Stimulated activated CD8-positive, alpha-beta memory T cell treated with anti-CD3 and anti-CD28 coated beads, Interleukin-12 subunit alpha, Interleukin-12 subunit beta, amount 100 ng/mL, for 4 hours (primary cell): ENCODE measurements at places on chromosomes 6 and 20.

DNA sequence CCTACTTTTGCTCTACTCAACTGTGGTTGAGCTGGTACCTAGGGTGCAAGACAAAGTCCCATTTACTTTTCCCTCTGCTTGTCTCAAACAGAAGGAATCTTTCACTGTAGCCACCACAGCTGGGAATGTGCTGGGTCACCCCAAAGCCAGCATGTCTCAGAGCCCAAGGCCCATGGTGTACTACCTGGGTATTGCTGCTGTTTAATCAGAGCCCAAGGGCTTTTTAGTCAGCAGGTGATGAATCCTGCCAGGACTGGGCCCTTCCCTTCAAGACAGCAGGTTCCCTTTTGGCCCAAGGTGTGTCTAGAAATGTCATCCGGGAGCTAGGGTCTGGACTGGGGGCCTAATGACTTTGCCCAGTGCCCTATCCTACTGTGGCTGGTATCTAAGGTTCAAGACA is 249.8 kb downstream of the HDGFL1 start:
- no peak for DNase-seq

- DNase-seq: no peak
These were observed 12.5 kb upstream of the RALGAPB start for GRCh38 chr20:38460040-38460623.

- no peak for DNase-seq
These were observed 64.9 kb downstream of the SLC24A3 start for GRCh38 chr20:19277381-19277780.

DNA sequence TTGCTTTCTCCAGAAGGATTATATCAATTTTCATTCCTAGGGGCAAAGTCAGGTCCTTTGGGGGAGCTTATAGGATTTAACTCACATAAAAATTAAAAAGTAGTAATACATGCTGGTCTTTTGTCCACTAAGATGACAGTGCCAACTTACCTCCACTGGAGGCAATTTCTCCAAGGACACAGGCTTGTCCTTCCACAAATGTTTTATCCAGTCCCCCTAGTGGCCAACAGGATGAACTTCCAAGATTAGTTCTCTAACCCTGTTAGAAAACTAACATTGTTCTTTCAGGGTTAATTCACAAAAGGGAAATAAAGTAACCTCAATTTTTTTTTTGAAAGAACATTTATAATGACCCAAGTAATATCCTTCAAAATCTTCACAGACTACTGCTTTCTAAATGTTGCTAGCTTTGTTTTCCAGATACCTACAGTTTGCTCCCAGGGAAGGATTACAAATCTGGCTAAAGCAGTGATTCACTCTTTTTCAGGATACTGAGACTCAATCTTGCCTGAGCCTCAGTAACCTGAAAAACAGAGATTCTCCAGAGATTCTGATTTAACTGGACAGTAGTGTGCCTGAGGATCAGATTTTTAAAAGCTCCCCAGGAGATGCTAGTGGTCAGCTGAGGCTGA is 31.7 kb upstream of the UBR2 start:
- no peak for DNase-seq

DNA sequence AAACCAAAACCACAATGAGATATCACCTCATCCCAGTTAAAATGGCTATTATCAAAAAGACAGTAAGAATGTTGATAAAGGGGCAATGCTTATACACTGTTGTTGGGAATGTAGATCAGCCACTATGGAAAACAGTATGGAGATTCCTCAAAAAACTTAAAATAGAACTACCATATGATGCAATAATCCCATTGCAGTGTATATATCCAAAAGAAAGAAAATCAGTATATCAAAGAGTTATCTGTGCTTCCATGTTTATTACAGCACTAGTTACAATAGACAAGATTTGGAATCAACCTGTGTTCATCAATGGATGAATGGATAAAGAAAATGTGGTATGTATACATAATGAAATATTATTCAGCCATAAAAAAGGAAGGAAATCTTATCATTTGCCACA is 3.5 kb upstream of the FABP7 start:
- no peak for DNase-seq

DNA sequence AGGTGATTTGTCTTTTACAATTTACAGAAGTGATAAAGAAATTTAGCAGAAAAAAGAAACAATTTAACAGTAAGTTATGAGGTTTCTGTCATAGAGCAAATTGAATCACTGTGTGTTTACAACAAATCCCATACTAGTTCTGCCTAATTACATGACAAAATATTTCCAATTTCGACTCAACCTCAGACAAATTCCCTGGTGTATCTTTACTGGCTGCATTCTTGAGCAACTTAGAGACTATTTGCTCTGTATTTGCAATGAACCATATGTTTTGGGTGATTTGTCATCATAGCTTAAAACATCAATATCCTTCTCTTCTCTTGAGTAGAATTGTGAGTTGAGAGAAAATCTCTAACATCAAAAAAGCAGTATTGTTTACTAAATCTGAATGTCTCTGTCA is 128.7 kb downstream of the SIM1 start:
- DNase-seq: no peak

GRCh38 chr6:46036911-46037310 is 21.3 kb upstream of the CLIC5 start:
- DNase-seq: no peak

- no peak for DNase-seq
These were observed 7.6 kb upstream of the KCNK16 start for GRCh38 chr6:39330057-39330456.

- DNase-seq: no peak
These were observed 14.1 kb downstream of the CDK5RAP1 start for GRCh38 chr20:33387177-33387576.

- DNase-seq: no peak
These were observed 68.0 kb downstream of the MYH7B start for GRCh38 chr20:35023624-35024023.

- DNase-seq: no peak
These were observed 4.4 kb downstream of the PYGB start for GRCh38 chr20:25252230-25252651.

DNA sequence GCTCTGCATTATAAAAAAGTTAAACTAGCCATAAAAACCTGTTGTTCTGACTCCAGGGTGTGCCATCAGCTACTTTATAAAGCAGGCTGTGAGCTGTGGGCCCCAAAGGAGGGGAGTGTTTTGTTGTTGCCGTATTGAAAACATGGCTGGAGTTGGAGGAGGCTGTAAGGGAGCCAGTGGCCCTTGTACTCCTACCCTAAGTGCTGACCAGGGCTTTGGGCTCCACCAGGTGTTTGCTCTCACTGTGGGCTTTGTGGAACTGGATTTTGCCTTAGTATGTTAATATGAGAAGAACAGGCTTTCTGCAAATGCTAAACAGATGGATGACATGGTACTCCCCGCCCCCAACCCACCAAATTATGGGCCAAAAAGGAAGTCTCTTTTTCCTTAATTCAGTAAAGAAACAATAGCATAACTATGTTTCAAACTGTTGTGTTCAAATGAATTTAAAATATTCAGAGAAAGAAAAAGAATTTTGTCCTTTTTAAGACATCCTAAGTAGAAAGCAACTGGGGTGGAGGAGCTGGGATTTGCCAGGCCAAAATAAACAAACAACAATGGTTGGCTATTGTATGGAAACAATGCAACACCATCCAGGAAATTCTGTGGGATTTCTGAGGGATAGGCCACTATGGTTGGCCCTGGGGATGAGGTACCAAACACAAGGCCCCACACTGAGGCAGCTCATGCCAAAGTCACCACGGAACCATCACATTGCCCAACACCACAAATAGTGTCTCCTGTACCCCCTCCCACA is 63.3 kb downstream of the PLCG1 start:
- DNase-seq: no peak

DNA sequence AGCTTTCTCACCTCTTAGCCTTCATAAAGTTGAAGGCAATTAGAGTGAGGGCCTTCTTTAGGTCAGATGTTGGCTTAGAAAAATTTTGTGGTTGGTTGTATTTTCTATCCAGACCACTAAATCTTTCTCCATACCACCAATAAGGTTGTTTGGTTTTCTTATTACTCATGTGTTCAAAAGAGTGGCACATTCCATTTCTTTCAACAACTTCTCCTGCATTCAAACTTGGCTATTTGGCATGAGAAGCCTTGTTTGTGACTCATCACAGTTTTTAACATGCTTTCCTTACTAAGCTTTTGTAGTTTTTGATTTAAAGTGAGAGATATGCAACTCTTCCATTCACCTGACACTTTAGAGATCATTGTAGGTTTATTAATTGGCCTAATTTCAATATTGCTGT is 949.6 kb downstream of the TBC1D32 start:
- no peak for DNase-seq

DNA sequence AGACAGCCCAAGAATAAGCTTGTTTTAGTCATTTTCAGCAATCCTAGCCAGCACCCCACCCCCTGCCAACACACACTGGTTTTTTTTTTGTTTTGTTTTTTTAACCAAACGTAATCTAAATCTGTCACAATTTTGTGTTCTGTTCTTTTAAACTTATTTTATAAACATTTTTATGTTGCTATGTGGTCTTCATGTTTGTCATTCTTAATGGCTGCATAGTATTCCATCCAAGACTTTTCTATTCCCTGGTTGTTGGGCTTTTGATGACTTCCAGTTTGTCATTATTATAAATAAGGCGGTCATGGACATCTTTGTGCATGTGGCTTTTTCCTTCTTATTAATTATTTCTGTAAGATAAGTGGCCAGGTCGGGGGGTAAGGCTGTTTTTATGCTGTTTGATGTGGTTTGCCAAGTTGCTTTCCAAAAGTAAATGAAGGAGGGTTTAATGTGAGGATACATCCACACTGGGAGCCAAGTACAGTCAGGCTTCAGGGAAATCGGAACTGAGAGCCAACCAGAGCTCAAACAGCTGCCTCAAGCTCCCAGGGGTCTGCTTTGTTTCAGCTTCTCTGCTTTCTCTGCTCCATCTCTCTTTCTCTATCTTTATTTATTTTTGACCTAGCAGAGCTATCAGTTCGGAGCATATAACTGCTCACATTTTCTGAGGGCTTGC is 125.8 kb downstream of the VEGFA start:
- DNase-seq: no peak

GRCh38 chr6:30013291-30013922 is 47.7 kb upstream of the POLR1H start:
- DNase-seq: no peak

DNA sequence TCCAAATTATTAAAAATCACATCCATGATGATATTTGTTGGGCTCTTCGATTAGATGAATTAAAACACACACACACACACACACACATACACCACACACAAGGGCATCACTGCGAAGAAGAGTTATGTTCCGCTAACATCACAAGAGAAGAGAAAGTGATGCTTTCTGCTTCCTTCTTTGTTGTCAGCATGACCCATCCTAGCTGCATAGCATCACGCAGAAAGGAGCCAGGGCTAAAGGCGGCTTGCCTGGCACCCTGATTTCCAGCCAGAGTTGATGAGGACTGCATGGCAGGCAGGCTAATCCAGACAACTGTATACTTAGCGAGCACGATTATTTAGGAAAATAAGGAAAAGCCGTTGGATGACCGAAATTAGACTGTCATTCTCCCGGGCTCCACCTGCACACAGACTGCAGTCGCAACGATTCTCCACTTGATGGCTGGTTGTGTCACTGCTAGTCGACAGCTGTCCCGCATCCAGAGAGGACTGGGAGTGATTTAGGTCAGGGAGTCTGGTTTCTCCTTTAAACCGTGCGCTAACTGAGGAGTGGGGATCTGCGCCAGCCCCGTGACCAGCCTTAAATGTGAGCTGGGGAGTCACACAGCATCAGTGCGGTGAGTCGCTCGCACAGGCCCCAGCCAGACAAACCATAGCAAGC is 70.6 kb upstream of the SOX4 start:
- DNase-seq: no peak

DNA sequence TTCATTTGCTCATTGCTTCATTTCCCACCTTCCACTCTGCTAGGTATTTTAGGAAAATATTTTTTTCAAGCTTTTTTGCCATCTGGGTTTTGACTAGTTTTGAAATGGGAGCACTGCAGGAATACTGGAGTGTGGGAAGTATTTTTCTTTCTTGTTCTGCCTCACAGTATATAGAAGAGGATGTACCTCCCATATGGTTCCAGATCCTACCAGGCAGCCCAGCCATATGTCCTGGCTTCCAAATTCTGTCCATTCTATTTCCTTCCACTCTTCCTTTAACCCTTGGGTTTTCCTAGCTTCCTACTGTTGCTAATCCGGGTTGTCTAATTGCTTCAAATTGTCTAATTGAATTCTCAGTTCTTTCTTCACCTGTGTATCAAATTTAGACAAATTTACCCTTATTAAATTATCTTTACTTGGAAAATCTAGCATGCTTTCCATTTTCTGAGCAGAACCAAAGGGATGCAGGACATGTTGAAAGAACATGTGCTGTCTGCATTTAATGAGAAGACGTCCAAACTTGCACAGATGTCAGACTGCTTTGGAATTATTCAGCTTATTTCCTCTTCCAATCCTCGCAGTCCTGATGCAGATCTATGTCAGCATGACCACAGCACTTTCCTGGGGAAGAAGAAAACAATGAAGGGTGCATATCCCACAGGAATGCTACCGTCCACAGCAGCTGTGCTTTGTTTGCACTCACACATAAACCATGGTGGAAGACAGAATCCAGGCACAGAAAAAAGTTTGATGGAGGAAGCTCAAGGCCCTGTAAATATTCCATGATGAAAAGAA is 1273.9 kb upstream of the MAP3K7 start:
- DNase-seq: no peak
